ENCODE measurements at places on chromosomes 5 and 9.

DNA sequence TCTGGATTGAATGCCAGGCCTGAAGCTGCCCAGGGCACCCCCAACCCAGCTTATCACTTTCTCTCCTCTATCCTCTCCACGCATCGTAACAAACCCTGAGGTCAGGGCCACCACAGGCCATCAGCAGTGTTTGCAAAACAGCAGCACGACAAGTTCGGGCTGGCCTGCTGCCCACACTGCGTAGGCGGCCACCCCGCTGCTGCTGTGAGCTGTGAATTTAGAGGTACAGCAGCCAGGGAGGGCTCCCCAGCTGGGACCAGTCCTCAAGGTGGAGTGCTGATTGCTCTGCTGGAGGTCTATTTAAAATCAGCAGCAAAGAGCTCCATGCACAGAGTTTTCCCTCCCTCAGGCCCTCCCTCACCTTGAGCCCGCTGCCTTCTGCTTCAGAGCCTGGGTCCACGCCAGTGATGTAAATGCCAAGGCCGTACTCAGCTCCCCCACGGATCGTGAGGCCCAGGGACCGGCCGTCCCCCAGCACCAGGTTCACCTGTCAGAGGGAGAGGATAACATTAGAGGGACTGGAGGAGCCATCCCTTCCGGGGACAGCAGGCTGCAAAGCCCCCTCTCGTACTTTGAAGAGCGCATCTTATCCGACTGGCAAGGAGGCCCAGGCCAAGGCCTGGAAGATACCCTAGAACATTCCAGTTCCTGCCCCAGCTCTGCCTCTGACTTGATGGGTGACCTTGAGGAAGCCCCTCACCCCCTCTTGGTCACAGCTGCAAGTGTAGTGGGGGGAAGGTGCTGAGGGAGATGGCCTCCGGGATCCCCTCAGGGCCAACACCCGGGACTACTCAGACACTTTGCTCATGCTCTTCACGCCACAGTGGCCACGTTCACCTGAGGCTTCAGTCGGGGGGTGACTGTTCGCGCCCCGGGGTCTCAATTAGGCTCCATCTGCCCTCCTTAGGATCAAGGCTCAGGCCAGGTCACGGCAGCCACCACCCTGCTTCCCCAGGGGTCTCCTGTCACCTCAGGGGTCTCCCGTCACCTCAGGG lies 39.1 kb downstream of the WHRN start:
- DNase-seq = peak; percentile 67

- DNase-seq = no peak
Measured at GRCh38 chr5:567664-568060, 43.4 kb upstream of the SLC9A3 start.

DNA sequence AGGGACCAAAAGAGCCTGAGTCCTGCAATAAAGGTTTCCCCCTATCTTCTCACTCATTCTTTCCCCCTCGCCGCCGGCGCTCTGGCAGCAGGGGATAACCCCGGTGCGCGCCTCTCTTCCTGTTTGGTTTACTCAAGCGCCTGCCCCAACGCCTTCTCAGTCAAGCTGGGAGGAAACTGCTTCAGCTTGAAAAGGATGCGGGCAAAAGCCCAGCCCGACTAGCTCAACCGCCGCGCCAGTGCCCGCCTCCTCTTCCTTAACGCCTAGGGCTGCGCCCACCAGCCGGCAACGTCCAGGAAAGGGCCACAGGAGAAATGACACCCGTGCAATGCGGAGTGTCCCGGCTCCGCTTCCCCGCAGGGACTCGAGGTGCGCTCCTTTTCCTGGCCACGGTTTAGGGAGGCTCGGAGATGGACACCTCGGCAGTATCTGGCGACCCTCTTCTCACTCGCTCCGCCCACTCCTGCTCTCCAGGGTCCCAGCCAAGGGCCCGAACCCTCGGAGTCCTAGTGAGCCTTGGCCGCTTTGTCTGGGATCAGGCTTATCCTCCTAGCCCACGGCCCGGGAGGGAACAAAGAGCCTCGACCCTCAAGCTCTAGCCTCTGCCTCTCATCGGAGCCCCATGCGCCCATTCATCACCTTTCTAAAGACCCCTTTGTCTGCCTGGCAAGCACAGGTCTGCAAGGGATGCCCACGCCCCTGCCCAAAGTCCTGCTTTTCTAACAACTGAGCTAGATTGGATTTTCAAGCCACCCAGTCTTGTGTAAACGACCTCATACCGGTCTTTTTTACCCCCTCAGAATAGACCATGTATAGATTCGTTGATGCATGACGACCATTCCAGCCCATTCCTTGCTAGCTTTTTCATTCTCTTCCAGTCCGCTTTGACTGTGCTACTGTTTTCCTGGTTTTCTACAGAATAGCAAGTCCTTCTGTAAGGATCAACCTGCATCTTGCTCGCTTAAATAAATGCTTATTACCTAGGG lies 2.0 kb downstream of the ST8SIA4 start:
- peak; percentile 70 for DNase-seq

DNA sequence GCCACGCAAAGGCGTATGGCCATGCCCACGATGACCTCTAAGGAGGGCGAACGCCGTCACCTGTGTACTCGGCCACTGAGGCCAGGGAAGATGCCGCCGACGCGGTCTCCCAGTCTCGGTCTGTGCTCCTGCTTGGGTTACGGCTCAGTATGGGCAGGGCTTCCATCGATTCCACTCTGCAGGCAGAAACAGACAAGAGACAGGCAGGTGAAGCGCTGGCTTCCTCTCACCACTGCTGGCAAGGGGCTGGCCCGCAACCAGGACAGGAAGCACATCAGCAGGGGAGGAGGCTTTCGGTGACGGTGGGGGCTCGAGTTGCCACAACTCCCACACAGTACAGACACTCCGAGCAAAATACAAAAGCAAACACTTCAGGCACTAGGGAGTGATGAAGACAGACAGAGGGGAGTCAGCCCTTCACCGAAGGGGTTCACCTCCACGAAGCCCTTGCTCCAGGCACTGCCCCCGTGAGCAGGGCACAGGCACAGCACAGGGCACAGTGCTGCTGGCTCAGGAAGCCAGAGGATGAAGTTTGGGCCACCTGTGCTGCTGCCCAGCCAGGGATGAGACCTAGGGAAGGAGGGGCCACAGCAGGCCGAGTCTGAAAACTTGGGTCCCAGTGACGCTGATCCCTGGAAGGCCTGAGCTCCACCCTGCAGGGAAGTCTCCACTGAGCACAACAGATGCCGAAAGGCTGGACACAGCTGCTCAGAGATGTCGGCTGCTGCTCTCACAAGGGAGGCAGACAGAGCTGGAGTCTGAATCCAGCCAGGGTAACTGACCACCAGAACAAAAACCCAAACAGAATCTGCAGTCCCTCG lies 91.3 kb downstream of the CAMSAP1 start:
- no peak for DNase-seq

DNA sequence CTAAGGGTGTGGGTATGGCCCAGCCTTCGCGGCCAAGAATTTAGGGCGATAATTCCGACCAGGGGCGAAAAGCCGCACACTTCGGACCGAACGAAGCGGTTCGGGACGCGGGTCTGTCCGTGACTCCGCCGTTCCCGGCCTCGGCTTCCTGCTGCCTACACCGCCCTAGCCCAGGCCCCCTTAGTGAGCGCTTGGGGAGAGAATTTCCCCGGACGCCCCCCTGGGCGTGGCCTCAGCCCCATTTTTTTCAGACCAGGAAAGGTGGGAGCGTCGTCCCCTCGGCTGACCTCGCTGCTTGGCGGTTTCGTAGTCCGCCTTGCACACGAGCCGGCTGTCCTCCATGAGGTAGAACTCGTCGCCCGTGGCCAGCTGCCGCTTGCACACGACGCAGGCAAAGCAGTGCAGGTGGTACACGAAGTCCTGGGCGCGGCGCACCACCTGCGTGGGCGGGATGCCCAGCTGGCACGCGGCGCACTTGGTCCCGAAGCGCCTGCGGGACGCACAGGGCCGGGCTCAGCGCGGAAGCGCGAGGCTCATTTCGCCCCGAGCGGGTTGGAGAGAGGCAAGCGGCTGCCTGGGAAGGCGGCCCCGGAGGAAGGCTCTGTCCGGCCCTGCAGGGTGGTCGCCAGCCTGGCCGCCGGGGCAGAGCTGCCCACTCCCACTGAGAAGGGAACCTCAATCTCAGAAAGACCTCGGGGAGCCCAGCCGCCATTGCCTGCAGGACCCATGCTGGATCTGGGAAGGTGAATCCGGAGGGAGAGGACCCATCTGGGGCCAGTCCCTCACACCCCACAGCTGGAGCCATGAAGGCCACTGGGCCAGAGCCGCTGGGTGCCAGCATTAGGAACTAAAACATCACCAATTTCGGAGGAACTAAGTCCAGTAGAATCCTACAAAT lies 5.3 kb downstream of the LHX3 start:
- no peak for DNase-seq

DNA sequence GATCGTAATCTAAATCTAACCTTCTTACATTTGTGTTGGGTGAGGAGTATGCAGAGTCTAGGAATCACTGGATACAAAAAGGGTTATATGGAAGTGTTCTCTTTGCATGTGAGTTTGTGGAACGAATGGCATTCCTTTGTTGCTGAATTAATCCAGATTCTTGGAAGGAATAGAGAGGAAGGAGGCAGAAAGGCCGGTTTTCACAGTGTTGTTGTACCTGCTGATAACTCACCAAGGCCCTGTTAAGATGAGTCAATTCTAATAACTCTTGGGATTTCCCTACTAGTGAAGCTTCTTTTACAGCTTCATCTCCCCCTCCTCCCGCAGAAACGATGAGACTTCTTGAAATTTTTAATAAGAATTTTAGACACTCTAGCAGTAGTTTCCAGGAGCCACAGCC lies 84.0 kb downstream of the ZSWIM6 start:
- DNase-seq = no peak

DNA sequence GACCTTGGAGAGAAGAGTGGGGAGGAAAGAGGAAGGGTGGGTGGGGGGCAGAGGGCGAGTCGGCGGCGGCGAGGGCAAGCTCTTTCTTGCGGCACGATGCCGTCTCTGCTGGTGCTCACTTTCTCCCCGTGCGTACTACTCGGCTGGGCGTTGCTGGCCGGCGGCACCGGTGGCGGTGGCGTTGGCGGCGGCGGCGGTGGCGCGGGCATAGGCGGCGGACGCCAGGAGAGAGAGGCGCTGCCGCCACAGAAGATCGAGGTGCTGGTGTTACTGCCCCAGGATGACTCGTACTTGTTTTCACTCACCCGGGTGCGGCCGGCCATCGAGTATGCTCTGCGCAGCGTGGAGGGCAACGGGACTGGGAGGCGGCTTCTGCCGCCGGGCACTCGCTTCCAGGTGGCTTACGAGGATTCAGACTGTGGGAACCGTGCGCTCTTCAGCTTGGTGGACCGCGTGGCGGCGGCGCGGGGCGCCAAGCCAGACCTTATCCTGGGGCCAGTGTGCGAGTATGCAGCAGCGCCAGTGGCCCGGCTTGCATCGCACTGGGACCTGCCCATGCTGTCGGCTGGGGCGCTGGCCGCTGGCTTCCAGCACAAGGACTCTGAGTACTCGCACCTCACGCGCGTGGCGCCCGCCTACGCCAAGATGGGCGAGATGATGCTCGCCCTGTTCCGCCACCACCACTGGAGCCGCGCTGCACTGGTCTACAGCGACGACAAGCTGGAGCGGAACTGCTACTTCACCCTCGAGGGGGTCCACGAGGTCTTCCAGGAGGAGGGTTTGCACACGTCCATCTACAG lies 760 bp downstream of the NPR3 start:
- DNase-seq = no peak

DNA sequence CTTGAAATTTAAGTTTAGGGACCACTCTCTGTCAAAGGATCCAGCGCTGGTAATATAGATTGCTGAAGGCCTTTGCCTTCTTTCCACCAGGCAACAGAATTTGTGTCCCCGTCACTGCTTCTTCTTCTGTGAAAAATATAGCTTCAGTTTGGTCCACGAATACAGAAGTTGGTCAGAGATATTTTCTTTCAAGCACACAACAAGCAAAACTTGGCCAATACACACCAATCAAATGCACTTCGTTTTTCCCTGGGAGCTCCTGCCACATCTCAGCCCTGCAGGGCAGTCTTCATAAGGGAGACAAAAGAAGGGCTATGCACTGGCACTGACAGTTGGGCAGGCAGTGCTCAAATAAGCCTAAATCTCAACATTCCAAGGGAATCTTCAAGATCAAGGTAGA lies 22.9 kb downstream of the HAVCR2 start:
- DNase-seq = no peak

- DNase-seq = no peak
Measured at GRCh38 chr9:135667463-135668001, 4.4 kb downstream of the LCN9 start.

DNA sequence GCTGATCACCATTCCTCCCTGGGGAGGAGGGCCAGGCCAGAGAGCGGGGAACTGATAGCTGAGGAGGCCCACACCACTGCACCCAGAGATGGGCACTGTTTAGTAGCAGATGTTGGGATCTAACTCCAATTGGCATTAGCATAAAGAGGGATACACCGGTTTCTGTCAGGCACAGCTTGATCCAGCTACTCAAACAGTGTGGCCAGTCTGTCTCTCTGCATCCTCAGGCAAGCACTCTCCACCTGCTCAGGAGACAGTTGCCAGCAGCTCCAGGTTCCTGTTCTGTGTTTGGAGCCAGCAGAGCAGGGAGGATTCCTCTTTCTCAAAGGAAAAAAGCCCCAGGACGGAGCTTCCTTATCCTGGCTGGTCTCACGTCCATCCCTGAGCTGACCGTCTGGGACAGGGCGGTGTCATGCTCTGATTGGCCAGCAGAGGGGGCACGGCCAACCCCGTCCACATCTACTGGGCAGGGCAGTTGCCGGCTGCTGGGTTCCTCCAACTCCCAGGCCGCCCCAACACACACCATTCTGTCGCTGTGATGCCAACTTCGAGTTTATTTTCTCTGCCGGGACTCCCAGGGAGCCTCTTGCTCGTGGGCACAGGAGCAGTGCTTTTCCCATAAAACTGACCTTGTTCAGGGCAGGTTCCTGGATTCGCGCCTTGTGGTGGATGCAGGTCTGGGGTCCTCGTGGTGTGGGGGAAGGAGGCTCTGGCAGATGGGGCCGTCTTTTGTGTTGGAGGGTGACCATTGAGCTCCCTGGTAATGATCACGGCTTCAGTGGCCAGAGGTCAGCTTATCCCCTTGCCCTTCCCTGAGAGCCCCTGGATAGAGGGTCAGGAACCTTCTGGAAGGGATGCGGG lies 47.9 kb downstream of the COL5A1 start:
- DNase-seq = no peak

DNA sequence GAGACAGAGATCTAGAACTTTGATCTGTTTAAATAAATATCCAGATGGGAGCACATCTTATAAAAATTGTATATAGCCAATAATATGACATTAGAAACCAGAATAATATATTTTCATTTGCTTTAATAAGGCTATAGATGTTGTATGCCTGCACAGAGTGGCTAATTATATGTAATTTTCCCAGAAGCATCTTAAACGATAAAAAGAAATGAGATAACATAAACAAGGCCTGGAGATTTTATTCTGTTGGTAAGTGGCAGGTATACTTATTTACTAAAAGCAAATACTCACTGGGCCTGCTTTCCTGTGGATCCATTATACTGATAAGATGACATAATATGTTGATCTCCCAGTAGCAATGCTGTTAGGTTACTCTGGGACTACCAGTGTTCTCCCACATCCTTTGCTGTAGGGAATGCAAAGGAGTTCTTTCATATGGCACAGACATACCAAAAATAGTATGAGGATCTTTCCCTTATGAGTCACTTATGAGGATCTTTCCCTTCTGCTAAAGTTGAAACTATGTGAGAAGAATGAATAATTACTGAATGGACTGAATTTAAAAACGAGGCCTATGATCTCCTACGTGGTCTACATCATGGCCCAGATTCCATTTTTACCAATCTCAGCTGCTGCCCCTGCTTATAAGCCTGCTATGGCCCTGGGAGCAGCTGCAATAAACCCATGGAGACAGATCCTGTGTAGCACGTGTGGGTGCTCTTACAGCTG lies 112.1 kb downstream of the NUDT12 start:
- no peak for DNase-seq
